ENCODE measurements at places on chromosomes 7 and 10.

GRCh38 chr10:74194999-74195398 lies 44.0 kb downstream of the ADK start:
- DNase-seq: peak; percentile 71

- peak; percentile 68 for DNase-seq
Measured at GRCh38 chr10:79434223-79434687, 11.2 kb downstream of the ZCCHC24 start.

GRCh38 chr7:22841954-22842353 lies 19.3 kb upstream of the TOMM7 start:
- DNase-seq: peak; percentile 26

GRCh38 chr10:14219411-14219810 lies 111.3 kb downstream of the FRMD4A start:
- DNase-seq: no peak

GRCh38 chr7:12866207-12866606 lies 178.8 kb downstream of the ARL4A start:
- no peak for DNase-seq

DNA sequence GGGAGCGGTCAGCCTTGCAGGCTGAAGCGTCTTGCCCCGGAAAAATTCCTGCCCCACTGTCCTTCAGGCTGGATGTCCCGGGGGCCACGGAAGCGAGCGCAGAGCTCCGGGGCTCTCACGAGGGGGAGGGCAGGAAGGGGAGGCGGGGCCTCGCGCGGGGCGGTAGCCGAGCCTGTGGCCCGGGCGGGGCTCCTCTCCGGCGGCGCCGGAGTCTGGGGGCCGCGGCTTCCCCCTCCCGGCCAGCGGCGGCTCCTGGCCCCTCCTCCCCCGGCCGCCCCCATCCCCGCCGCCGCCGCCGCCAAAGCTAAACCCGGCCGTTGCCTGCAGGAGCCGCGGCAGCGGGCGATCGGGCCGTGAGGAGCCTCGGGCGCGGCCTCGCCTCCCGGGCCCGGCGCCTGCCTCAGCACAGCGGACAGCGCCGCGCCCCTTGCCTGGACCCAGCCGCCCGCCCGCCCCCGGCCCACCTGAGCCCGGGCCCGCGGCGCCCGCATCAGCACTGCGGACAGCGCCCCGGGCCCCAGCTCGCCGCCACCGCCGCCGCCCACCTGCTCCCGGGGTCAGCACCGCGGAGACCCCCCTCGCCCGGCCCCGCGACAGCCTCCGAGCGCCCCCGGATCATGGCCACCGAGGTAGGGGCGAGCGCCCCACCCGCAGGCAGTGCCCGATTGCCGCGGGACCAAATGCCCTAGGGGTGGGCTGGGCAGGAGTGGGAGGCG lies at the start of gene GOLGA7B:
TSS of gene GOLGA7B (plus strand) at position 157 of the 716 bp plus-strand sequence. CDS start at position 618, 461 bp downstream.
- peak; percentile 69 for DNase-seq

GRCh38 chr7:134678115-134678514 lies 31.5 kb downstream of the BPGM start:
- no peak for DNase-seq

GRCh38 chr10:33799281-33799943 lies 464.9 kb upstream of the NRP1 start:
- no peak for DNase-seq

GRCh38 chr10:54441275-54441674 lies 359.8 kb downstream of the PCDH15 start:
- no peak for DNase-seq

GRCh38 chr7:159197066-159197975 lies 52.7 kb upstream of the VIPR2 start:
- no peak for DNase-seq

- DNase-seq: no peak
Measured at GRCh38 chr7:64308016-64308270, 5.8 kb upstream of the ZNF736 start.

GRCh38 chr10:102505462-102506115 lies 1.8 kb downstream of the SUFU start:
- no peak for DNase-seq

- DNase-seq: no peak
Measured at GRCh38 chr10:129881641-129882040, 82.4 kb downstream of the EBF3 start.

DNA sequence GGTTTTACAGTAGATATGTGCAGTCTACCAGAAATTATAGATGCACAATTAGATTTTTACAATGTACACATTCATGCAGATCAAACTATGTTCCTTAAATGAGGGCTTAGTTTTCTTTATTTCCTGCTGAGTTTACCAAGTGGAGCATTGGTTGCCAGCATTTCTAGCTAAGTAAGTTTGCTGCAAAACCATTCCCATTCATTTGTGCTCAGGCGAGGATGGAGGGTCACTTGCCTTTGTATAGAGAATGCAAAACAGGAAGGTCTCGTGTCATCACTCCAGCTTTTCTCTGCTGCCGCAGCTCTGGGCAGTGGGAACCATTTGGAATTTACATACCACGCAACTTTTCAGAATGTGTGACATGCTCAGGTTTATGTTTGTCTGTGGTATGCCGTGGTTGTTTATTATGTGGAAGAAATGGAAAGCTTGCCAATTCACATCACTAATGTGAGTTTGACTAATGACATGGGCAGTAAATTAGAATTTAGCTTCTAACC lies 198.6 kb downstream of the TRIL start:
- DNase-seq: no peak

GRCh38 chr7:121515630-121516401 lies 119.7 kb upstream of the FAM3C start:
- peak; percentile 60 for DNase-seq

DNA sequence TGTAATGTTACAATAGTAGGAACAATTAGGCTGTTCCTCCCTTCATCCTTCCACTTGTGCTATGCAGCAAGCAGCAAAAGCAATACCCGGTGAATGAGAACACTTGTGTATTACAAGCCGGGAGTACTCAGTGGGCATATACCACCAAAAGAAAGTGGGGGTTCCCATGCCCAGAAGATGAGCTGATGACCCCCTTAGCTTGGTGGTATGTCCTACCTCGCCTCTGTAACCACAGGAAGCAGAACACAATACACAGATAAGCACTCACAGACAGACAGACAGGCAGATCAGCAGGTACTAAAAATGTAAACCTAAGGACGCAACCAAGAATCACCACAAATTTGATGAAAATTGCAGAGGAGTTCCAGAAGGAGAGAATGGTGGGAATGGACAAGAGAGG lies 15.5 kb upstream of the KIF20B start:
- no peak for DNase-seq

- no peak for DNase-seq
Measured at GRCh38 chr10:91528080-91528479, 104.8 kb downstream of the PPP1R3C start.

- no peak for DNase-seq
Measured at GRCh38 chr10:124899151-124899550, 42.8 kb upstream of the ZRANB1 start.

GRCh38 chr7:134995239-134996096 lies 9.2 kb downstream of the AGBL3 start:
- DNase-seq: no peak

DNA sequence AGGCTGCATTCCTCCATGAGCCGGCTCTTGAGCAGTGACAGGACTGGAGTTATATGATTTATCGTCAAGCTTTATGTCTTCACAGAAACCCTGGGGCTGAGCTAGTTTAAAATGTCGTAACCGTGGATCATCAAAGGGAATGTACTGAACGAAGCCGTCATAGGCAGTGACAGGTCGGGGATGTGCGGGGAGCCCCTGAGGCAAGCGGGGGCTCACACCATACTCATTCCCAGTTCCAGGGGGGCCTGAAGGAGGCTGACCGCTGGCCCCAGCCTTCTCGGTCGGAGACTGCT lies 30.7 kb downstream of the JCAD start:
- DNase-seq: no peak

DNA sequence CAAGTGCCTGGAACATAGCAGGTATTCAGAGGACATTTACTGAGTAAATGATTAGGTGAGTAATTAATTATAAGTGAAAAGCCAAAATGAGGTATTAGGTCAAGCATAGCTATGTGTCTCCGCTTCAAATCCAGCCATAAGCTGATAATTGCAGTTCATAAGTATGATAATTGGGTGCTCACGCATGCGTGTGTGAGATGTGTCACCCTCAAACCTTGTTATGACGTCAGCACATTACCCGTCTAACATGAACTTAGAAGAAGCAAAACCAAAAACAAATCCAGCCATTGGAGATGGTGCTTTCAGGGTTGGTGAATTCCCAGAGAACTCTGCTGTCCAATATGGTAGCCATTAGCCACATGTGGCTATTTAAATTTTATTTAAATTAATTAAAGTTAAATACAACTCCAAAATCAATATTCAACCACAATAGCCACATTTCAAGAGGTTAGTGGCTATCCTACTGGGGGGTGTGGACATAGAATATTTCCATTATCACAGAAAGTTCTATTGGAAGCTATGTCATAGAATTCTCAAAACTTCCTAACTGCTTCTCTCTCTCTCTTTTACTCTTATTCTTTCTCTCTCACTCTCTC lies at the start of gene CPA5:
TSS of gene CPA5 (plus strand) at position 546 of the 596 bp plus-strand sequence. CDS start 1,670 bp downstream, outside the sequence.
- no peak for DNase-seq

DNA sequence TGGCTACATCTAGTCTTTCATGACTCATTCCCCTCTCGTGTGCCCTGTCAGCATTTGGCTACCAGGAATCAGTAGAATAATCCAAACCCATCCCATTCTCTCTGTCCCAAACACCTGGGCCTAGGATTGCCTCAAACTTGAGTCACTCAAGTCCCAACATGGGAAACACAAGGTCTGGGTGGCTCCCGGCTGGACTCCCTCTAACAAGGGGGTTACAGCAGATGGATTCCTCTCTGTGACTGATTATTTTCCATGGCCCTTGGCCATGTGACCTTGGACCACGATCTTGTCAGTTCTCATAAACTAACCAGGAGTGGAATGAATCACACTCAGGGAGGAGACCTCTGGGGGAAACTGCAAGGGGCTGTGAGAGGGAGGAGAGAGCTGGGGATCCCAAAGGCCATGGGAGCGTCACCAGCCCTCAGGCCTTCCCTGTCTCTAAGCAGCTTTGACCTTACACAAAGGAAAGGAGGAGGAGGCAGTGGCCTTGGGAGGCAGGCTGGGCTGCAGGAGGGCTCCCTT lies 533.1 kb downstream of the KCNMA1 start:
- peak; percentile 69 for DNase-seq

DNA sequence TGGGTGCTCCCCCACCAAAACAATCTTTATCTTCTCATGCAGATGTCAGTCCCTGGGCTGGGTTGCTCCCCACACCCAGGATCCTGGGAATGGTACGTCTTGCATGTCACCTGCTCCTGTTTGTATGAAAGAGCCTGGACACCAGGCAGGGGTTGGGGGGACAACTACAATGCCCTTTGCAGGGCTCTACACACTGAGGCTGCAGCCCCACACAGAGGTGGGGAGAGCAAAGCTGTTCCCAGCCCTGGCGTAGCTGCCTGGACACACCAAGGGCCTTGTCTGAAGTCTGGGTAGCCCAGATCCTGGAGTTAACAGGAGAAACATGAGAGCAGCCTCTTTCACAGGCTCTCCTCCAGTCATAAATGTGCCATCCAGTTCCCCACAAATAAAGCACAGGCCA lies 61.2 kb upstream of the TMEM72 start:
- no peak for DNase-seq

DNA sequence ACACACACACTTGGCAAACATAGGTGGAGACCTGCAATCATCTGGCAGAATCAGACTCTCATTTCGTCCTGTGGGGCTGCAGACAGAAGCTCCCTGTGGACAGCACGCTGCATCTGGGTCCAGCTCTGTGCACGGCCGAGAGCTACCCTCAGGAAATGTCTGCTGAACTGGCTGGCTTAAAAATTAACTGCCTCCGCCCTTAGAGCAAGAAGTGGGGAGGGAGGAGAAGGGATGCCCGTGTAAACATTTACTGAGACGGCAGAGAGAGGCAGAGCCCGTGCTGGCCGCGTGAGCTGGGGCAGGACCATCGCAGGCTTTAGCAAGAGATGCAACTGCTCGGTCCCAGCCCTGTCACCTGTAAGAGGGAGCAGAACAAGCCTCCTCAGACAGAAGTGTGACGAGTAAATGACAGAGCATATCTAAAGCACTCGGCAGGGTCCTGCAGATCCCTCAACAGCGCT lies 81.8 kb downstream of the TNS3 start:
- DNase-seq: no peak

GRCh38 chr7:23863209-23863787 lies 153.3 kb downstream of the STK31 start:
- peak; percentile 47 for DNase-seq

GRCh38 chr10:120415709-120416330 lies 41.2 kb upstream of the PLPP4 start:
- peak; percentile 94 for DNase-seq

GRCh38 chr10:12181065-12181775 lies 14.5 kb downstream of the NUDT5 start:
- DNase-seq: no peak

GRCh38 chr7:66119245-66119850 lies 4.7 kb downstream of the CRCP start:
- no peak for DNase-seq

- peak; percentile 27 for DNase-seq
Measured at GRCh38 chr7:51070151-51070550, 246.5 kb downstream of the COBL start.

- no peak for DNase-seq
Measured at GRCh38 chr7:136069840-136070529, 92.8 kb upstream of the MTPN start.

- peak; percentile 11 for DNase-seq
Measured at GRCh38 chr7:39527296-39527695, 38.9 kb upstream of the YAE1 start.

- DNase-seq: no peak
Measured at GRCh38 chr10:75367901-75368300, 33.7 kb downstream of the ZNF503 start.

Data from GM23248 (cell line).